Posterior cingulate gyrus (tissue), 11 donors: ENCODE measurements at places on chromosomes 2 and 18.

DNA sequence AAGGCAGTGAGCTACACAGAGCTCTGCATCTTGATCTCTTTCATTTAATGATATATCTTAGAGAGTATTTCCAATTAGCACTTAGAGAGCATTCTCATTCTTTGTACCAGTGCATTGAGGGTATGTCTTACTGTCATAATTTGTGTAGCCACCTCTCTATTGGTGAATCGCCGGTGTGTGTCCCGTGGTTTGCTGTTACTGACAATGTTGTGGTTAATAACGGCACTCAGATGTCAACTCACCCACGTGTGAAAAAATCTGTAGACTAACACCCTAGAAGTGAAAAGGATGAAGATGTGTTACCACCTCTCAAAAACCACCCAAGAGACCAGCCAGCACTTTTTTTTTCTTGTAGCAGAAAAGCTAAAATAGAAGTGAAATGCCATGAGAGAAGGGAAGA, 37.1 kb downstream of the TEX51 start:
- DNase-seq: no peak

DNA sequence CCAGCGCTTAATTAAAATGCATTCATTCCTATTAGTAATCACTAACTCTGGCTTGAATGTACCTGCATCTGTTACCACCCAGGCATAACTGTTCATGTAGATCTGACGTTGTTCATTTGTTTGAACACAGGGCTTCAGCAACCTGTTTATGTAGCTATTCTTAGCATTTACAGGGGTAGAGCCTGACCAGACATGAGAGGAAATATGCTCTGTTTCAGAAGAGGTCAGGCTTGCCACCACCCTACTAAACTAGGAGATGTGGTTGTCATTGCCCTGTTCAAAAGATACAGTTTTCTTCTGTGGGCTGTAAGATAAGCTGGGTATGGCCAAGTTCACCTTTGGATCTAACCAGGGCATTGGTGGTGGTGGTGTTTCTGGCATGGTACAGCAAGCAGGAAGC, 8.8 kb downstream of the MGAT5 start:
- no peak for DNase-seq

DNA sequence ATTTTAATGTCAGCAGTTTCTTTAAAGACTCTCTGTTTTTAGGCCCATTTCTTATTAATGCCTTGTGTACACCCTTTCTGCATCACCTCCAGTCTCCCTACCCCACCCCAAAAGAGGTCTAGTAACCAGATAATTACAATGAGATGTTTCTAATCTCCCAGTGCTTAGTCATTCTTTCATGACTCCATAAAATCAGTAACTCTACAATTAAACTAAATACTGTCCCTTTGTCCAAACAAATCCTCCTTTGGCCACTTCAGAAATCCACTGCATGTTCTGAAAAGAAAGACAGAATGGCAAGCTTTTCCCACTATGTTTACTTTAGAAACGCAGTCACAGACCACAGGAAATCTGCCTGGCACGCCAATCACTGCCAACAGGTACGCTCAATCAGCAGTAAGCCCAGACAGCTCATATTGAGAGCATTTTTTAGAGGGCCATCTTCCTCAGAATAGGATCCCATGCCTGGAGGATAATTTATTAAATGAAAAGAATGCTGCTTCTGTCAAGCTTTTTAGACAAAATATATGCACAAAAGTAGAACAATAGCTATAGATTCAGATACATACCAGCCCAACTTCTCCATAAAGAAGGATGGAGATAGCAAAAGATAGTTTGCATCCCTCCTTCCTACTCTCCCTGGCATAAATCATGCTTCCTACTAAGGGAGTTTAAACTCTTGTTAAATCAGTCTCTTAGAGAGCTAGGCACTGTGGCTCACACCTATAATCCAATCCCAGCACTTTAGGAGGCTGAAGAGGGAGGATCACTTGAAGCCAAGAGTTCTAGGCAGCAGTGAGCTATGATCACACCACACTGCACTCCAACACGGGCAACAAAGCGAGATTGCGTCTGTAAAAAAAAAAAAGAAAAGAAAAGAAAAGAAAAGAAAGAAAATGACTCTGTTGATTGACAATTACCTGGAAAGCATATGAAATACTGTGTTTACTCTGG, 14.6 kb downstream of the CLASP1 start:
- DNase-seq: no peak

DNA sequence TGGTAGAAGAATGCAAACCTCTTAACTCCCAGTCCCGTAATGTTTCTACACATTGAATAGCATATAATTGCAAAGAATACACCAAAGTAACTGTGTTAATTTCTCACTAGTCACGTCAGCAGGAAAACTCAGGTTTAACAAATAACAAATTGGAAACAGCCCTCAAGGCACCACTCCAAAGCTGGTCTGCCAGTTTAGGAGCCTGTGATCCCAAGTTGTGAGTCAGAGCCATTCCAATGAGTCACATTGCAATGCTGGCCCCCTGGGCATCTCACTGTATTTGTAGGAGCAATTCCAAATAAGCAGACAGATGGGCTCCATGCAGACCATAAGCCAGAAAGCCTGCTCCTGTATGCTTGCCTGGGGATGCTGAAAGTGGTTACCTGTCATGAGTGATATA, 143.2 kb upstream of the SETBP1 start:
- no peak for DNase-seq

DNA sequence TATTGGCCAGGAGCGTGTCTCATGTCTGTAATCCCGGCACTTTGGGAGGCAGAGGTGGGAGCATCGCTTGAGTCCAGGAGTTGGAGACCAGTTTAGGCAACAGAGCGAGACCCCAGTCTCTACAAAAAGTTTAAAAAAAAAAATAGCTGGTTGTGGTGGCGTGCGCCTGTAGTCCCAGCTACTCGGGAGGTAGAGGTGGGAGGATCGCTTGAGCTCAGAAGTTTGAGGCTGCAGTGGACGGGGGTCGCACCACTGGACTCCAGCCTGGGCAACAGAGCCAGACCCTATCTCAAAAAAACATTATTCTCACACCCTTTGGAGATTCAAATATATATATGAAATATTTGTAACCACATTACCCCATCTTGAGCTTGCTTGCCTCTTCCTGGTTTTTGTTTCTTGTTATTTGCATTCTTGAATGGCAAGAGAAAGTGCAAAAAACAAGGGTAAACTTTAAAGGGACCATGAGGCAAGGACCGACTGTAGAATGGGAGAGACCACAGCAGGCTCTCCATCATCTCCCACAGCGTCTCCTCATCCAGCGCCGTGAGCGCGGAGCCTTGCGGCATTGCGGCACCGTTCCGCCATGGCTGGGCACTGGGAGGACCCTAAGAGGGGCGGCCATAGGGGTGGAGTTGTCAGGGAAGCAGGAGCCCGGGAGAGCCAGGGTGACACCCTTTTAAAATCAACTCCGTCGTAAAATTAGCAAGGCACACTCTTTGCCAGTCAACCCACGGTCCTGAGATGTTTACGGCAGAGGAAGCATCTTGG, 1.4 kb downstream of the ELP2 start:
- no peak for DNase-seq

- DNase-seq: no peak
These were observed 395.0 kb upstream of the TCF4 start for GRCh38 chr18:55982992-55983391.
